Left ventricle myocardium superior (tissue), 1 donor: ENCODE measurements at places on chromosomes 4 and X. TPM values are rescaled to one million over a fixed set of nuclear protein-coding genes. Genes with fewer than 3 reads are reported as not detected.

DCAF4L1 gene
- total RNA-seq, result 0.32 TPM

NUDT10 gene
- 0.20 TPM for total RNA-seq

GLRA3 gene
- not detected for total RNA-seq

DKK2 gene
- 0.64 TPM for total RNA-seq

CSAG3 gene
- total RNA-seq, result not detected
